ENCODE measurements at places on chromosomes 4 and X. TPM values are rescaled to one million over a fixed set of nuclear protein-coding genes. Genes with fewer than 3 reads are reported as not detected.

DNA sequence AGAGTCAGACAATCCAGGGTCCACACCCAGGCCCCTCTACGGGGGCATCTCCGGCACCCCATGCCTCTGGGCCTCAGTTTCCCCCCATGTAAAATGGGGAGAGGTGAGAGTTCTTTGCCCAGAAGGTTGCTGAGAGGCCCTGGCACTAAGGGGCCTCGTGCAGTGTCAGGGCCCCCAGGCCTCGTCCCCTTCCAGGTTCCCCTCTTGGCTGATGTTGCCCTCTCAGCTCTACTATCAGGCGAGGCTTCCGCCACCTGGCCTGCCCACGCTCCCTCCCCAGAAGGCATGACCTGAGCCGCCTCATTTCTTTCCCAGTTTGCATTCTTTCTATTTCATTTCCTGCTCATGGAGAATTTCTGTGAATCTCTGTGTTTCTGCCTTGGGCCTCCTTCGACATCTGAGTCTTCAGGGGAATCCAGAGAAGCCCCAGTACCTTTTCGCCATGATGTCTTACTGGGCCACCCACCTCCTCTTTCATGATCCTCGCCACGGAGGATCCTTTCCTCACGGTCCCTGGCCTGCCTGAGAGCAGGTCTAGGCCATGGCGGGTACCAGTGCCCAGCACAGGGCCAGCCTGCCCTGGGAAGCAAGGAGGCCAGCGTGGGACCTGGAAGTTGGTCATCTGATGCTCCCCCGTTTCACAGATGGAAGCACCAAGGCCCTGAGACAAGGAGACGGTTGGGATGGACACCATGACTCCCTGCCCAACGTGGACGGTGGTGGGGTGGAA lies 21.9 kb upstream of the MRFAP1 start:
- no peak overlapping the region for H3K27ac ChIP-seq
- H3K4me1 ChIP-seq, result no peaks in the 10 kb centered on the region
- DNase-seq, result no peak
- no peak overlapping the region for H3K4me3 ChIP-seq
- no peaks in the 10 kb centered on the region for H3K27me3 ChIP-seq
- no peaks in the 10 kb centered on the region for H3K36me3 ChIP-seq

- no peaks in the 10 kb centered on the region for H3K36me3 ChIP-seq
- H3K27me3 ChIP-seq, result no peaks in the 10 kb centered on the region
- H3K4me3 ChIP-seq, result no peak overlapping the region
- no peak overlapping the region for H3K27ac ChIP-seq
Observed at GRCh38 chr4:114229706-114230105, 250.3 kb upstream of the ARSJ start.

DNA sequence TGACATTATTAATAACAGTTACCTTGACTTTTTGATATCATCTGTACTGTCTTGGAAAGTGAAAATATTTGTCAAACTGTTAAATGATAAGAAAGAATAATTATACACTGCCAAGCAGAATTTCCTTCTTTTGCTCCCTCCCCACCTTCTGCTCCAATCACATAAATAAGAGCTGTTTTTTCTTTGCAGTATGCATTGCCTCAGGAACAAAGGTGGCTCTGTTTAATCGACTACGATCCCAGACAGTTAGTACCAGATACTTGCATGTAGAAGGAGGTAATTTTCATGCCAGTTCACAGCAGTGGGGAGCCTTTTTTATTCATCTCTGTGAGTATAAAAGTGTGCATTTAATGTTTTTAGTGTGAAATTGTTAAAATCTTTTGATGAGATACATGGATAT lies 66.1 kb downstream of the CCKAR start:
- no peak overlapping the region for H3K4me3 ChIP-seq
- no peaks in the 10 kb centered on the region for H3K27me3 ChIP-seq
- peaks cover 3% of the 10 kb centered on the region for H3K36me3 ChIP-seq
- H3K4me1 ChIP-seq, result peaks cover 5% of the 10 kb centered on the region
- no peak overlapping the region for H3K27ac ChIP-seq

DNA sequence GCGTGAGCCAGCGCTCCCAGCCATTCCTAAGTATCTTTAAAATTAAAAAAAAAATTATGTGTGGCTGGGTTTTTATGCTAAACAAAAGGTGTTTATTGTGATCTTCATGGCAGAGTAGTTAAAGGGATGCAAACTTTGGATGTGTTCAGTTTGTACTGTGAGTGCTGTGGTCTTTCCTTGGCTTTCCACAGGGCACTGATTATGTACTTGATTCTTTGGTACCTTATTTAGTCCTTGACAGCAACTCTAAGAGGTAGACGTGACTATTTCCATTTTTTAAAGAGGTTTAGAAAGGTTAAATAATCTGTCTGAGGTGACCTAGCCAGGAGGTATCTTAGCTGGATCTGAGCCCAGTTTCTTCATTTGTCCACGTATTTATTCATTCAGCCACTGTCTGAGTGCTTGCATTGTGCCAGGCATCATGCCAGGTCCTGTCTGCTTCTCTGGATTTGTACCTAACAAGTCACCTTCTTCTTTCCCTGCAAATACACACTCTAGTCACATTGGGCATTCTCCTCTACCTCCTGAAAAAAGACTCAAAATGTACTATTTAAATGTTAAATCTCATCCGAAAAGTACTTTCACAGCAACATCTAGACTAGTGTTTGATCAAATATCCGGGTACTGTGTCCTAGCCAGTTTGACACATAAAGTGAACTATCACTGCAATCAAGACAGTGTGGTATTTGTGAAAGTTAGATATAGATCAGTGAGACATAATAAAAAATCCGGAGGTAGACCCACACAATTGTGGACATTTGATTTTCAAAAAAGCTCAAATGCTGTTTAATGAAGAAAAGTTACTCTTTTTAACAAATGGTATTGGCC lies 31.5 kb downstream of the WWC2 start:
- no peaks in the 10 kb centered on the region for H3K36me3 ChIP-seq
- H3K27me3 ChIP-seq, result no peaks in the 10 kb centered on the region
- DNase-seq, result no peak
- no peak overlapping the region for H3K27ac ChIP-seq
- H3K4me1 ChIP-seq, result no peaks in the 10 kb centered on the region
- H3K4me3 ChIP-seq, result no peak overlapping the region

GRCh38 chr4:158572608-158573007 lies 50.9 kb downstream of the RXFP1 start:
- H3K4me1 ChIP-seq, result no peaks in the 10 kb centered on the region
- no peaks in the 10 kb centered on the region for H3K36me3 ChIP-seq
- no peak for DNase-seq
- H3K27ac ChIP-seq, result no peak overlapping the region
- no peaks in the 10 kb centered on the region for H3K27me3 ChIP-seq

- no peak overlapping the region for H3K4me3 ChIP-seq
- H3K4me1 ChIP-seq, result no peaks in the 10 kb centered on the region
- DNase-seq, result no peak
- no peaks in the 10 kb centered on the region for H3K36me3 ChIP-seq
Observed at GRCh38 chr4:82463221-82463620, 32.8 kb downstream of the ENOPH1 start.

- H3K27me3 ChIP-seq, result no peaks in the 10 kb centered on the region
- no peak overlapping the region for H3K27ac ChIP-seq
- no peaks in the 10 kb centered on the region for H3K36me3 ChIP-seq
- H3K4me1 ChIP-seq, result no peaks in the 10 kb centered on the region
Observed at GRCh38 chr4:61866378-61867030, 666.4 kb downstream of the ADGRL3 start.

DNA sequence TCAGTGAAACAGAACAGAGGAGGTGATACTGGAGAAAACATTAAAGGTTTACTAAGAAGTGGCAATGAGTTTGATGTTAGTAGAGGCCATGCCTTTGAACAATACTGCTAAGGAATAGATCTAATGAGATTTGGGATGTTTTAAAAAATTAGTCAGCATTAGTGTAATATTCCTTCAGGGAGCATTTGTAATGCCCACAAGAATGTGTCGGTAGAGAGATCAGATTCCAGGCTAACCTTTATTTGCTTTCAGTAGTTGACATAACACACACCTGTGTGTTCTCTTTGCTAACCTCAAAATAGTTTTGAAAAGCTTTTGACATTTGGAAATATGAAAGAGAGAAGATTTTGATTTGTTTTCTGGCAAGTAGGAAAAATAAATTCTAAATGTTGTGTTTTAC lies 328.8 kb downstream of the BMPR1B start:
- H3K27ac ChIP-seq, result no peak overlapping the region
- H3K4me1 ChIP-seq, result no peaks in the 10 kb centered on the region
- H3K36me3 ChIP-seq, result no peaks in the 10 kb centered on the region
- no peak for DNase-seq
- H3K4me3 ChIP-seq, result no peak overlapping the region
- no peaks in the 10 kb centered on the region for H3K27me3 ChIP-seq

Gene FGFBP1
- not detected for total RNA-seq

DNA sequence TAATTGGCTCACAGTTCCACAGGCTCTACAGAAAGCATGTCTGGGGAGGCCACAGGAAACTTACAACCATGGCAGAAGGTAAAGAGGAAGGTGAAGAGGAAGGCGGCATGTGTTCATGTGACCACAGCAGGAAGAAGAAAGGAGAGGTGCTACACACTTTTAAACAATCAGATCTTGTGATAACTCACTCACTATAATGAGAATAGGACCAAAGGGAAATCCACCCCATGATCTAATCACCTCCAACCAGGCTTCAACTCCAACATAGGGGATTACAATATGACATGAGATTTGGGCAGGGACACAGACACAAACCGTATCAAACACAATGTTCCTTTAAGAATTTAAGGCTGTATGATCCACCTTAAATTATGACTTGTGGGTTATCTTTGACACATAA lies 10.5 kb upstream of the PGM2 start:
- H3K4me3 ChIP-seq, result no peak overlapping the region
- H3K4me1 ChIP-seq, result no peaks in the 10 kb centered on the region
- no peaks in the 10 kb centered on the region for H3K36me3 ChIP-seq
- DNase-seq, result no peak

Gene PNMA3
- 4.8 TPM for total RNA-seq

- H3K27me3 ChIP-seq, result no peaks in the 10 kb centered on the region
- no peaks in the 10 kb centered on the region for H3K36me3 ChIP-seq
- no peaks in the 10 kb centered on the region for H3K4me1 ChIP-seq
- H3K27ac ChIP-seq, result no peak overlapping the region
- DNase-seq, result no peak
Observed at GRCh38 chr4:165402375-165402774, 23.6 kb downstream of the CPE start.

Gene SCML2
- 0.26 TPM for total RNA-seq

DNA sequence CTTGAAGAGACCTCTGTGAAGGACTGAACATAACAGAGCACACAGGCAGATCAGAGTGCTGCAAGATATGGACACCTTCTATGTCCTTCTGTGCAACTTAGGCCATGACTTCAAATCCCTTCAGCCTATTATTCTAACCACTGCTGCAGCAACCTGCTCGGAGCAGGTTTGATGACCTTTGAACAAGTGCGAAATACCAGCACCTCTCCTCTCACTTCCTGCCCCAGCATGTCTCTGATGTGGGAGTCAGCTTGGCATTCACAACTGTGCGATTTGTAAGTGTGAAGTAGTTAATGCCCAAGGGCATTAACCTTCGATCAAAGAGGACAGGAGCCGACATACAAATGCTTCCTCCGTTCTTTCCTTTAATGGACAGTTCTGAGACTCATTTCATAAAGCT lies 1.6 kb upstream of the EXOC1 start:
- no peak overlapping the region for H3K27ac ChIP-seq
- no peaks in the 10 kb centered on the region for H3K36me3 ChIP-seq
- no peak for DNase-seq
- peaks cover 10% of the 10 kb centered on the region for H3K4me1 ChIP-seq
- H3K27me3 ChIP-seq, result no peaks in the 10 kb centered on the region
- H3K4me3 ChIP-seq, result no peak overlapping the region

Gene PDCL2
- not detected for total RNA-seq

GRCh38 chr4:124279741-124280140 lies 432.8 kb downstream of the ANKRD50 start:
- H3K27ac ChIP-seq, result no peak overlapping the region
- no peaks in the 10 kb centered on the region for H3K36me3 ChIP-seq
- H3K4me3 ChIP-seq, result no peak overlapping the region
- DNase-seq, result no peak

Gene DDX3X
- 338 TPM for total RNA-seq

DNA sequence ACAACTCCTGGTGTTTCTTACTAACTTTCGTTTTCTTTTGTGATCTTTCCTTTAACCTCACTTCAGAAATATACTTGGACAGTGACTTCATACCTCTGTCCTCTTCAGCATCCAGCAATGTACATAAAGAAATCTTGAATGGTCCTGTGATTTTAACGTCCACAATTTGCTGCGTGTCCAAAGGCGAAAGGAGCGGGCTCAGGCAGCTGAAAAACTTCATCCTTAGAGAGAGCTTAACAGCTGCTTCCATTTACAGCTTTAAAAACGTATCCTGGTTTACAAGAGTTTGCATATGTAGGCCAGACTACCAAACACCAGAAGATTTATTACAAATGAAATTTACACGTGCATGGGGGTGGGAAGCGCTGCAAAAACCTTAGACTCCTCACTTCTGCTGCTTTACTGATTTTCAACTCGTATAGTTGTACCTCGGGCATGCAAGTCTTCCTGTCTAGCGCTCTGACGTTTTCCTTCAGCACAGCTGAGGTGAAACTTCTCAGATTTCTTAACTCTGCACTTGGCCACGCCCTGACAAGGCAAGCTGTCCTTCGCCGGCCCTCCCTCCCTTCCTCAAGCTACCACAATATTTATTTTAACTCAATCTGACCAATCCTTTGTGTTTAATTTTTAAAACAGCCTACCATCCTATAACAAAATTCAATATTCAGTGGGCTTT lies 406.4 kb downstream of the FAM47A start:
- peak overlapping the region; percentile 33 for H3K4me3 ChIP-seq
- no peaks in the 10 kb centered on the region for H3K4me1 ChIP-seq
- peak; percentile 35 for DNase-seq
- H3K36me3 ChIP-seq, result no peaks in the 10 kb centered on the region
- H3K27ac ChIP-seq, result peak overlapping the region; percentile 50

- H3K27me3 ChIP-seq, result no peaks in the 10 kb centered on the region
- H3K36me3 ChIP-seq, result no peaks in the 10 kb centered on the region
- DNase-seq, result no peak
- H3K4me3 ChIP-seq, result no peak overlapping the region
Observed at GRCh38 chr4:55080174-55080865, 45.1 kb downstream of the KDR start.

DNA sequence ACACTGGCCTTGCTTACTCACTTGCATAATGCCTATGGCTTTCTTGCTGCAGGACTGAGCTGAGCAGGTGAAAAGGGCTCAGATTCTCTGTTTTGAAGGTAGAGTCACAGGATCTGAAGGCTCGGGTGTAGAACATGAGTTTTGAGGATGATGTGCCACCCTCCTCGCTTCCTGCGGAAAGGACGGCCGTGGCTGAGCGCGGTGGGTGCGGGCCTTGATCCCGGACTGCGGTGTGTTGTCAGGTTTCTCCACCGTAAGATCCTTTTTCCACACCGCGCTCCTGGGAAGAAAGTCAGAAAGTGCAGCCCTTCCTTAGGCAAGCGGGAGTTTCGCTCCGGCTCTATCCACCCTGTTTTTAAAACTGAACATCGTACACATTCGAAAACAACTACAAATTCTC lies 36.2 kb downstream of the ZFP42 start:
- no peak for DNase-seq
- no peak overlapping the region for H3K4me3 ChIP-seq
- no peak overlapping the region for H3K27ac ChIP-seq
- H3K4me1 ChIP-seq, result no peaks in the 10 kb centered on the region

- H3K27me3 ChIP-seq, result no peaks in the 10 kb centered on the region
- H3K36me3 ChIP-seq, result no peaks in the 10 kb centered on the region
Observed at GRCh38 chrX:131564553-131565229, 20.8 kb downstream of the OR13H1 start.

Data from uterus (tissue), 4 donors.